ENCODE measurements at places on chromosomes 4 and X. TPM values are rescaled to one million over a fixed set of nuclear protein-coding genes. Genes with fewer than 3 reads are reported as not detected.

DNA sequence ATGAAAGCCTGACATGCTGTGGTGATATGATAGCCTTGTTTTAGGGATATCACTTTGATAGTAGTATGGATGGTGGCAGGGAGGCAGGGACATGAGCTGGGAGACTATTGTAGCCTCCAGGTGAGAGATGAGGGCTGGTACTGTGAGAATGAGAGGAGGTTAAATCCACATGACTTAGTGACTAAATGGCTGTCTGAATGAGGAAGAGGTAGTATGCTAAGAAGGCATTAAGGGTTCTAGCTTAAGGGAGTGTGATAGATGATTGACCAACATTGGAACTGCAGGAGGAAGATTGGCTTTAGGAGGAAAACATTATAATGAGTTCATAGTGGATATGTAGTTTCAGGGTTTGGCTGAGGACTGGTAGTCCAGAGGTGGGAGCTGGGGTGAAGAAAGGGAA, 195.0 kb upstream of the ANK2 start:
- H3K4me3 ChIP-seq: no peak overlapping the region
- H3K4me1 ChIP-seq: no peaks in the 10 kb centered on the region
- H3K27me3 ChIP-seq: no peaks in the 10 kb centered on the region
- no peak for DNase-seq

DNA sequence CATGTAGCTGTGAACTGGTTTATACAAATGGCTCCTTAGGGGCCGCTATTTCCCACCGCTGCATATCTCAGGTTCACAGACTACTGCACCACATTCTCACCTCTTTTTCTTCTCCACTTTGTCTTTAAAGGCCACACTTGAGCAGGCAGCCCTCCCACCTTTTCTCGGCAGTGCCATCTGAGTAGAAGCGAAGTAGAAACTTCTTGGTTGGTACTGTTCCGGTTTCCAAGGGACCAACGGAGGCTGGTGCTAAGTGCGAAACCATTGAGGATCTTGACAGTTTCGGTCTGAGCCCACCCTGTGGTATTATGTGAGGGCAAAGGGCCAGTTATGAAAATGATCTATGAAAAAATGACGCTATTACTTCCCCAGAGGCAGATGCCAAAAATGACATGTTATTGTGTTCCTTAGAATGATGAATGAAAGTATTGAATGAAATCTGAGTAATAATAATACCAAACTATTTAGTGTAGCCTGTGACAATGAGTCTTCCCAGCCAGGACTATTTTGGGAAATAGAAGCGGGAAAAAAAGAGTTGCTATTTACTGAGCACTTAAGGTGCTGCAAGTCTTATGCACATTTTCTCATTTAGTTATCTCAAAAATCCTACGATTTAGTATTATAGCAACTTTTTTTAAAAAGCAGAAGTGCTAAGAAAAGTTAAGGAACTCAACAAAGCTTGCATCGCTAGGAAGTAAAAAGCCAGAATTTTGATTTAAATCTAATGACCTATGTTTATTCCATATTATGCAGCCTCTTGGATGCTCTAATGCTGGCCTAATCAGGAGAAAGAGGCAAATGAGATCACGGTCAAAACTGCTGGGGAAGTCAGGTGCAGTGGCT, 29.6 kb upstream of the CHRNA9 start:
- DNase-seq: peak; percentile 60
- H3K36me3 ChIP-seq: no peaks in the 10 kb centered on the region
- peaks cover 95% of the 10 kb centered on the region for H3K4me1 ChIP-seq
- H3K27ac ChIP-seq: peak overlapping the region; percentile 74
- H3K4me3 ChIP-seq: peak overlapping the region; percentile 12

GRCh38 chrX:46788902-46789301, 30.0 kb upstream of the SLC9A7 start:
- peaks cover 8% of the 10 kb centered on the region for H3K4me1 ChIP-seq
- H3K36me3 ChIP-seq: no peaks in the 10 kb centered on the region
- H3K27ac ChIP-seq: no peak overlapping the region
- DNase-seq: no peak

GRCh38 chr4:138218976-138219375, 23.2 kb downstream of the SLC7A11 start:
- no peak overlapping the region for H3K4me3 ChIP-seq
- no peaks in the 10 kb centered on the region for H3K36me3 ChIP-seq
- H3K27ac ChIP-seq: no peak overlapping the region
- no peaks in the 10 kb centered on the region for H3K27me3 ChIP-seq

GRCh38 chr4:150387981-150388380, 194.0 kb upstream of the MAB21L2 start:
- H3K27ac ChIP-seq: no peak overlapping the region
- no peaks in the 10 kb centered on the region for H3K36me3 ChIP-seq
- DNase-seq: no peak
- H3K4me1 ChIP-seq: no peaks in the 10 kb centered on the region

DNA sequence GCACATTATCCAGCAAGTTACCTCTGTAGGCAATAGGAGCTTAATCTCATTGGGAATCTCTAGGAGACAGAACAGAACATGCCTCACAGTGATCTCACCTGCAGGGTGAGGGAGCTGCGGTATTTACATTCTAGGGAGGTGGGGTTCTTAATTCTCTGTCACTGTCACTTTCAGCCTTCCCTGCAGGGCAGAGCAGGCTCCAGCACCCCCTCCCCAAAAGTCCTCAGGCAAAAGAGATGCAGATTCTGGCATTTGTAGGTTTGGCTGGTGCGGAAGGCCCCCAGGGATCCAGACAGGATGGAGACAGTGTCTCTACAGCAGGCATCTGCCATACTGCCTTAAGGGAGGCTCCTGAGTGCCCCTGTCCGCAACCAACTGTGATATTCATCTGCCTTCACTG, 166.4 kb upstream of the ATP6AP2 start:
- H3K27ac ChIP-seq: no peak overlapping the region

GRCh38 chr4:77007358-77008230, 58.0 kb downstream of the SEPTIN11 start:
- H3K36me3 ChIP-seq: no peaks in the 10 kb centered on the region
- peaks cover 35% of the 10 kb centered on the region for H3K4me1 ChIP-seq
- no peaks in the 10 kb centered on the region for H3K27me3 ChIP-seq

DNA sequence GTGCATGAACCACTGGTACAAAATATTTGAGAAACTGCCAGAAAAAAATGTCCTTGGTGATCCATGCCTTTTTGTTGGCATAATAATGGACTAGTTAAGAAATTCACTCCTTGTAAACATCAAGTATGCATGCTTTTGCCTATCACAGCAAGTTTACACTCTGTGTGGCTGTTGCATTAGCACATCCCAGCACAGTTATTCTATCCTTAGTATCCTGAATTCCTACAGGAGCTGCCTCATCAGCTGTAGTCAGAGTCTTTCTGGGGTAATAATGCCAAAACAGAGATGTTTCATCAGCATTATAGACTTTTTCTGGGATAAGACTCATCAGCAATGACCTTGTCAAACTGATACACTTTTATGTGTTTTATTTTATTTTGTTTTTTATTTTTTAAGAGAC, 82.8 kb downstream of the CHIC2 start:
- H3K36me3 ChIP-seq: no peaks in the 10 kb centered on the region
- H3K4me1 ChIP-seq: no peaks in the 10 kb centered on the region
- no peak overlapping the region for H3K27ac ChIP-seq
- DNase-seq: no peak
- no peaks in the 10 kb centered on the region for H3K27me3 ChIP-seq

GRCh38 chrX:771536-771935, 140.9 kb downstream of the SHOX start:
- no peaks in the 10 kb centered on the region for H3K4me1 ChIP-seq
- H3K36me3 ChIP-seq: no peaks in the 10 kb centered on the region
- H3K27me3 ChIP-seq: no peaks in the 10 kb centered on the region

- H3K36me3 ChIP-seq: no peaks in the 10 kb centered on the region
- no peak overlapping the region for H3K4me3 ChIP-seq
- H3K4me1 ChIP-seq: peaks cover 10% of the 10 kb centered on the region
- H3K27me3 ChIP-seq: peaks cover 23% of the 10 kb centered on the region
Observed at GRCh38 chr4:169266661-169267060, 4.1 kb downstream of the SH3RF1 start.

- H3K36me3 ChIP-seq: no peaks in the 10 kb centered on the region
- no peak overlapping the region for H3K27ac ChIP-seq
- no peak for DNase-seq
- no peak overlapping the region for H3K4me3 ChIP-seq
Observed at GRCh38 chr4:42265782-42266602, 113.5 kb upstream of the BEND4 start.

DNA sequence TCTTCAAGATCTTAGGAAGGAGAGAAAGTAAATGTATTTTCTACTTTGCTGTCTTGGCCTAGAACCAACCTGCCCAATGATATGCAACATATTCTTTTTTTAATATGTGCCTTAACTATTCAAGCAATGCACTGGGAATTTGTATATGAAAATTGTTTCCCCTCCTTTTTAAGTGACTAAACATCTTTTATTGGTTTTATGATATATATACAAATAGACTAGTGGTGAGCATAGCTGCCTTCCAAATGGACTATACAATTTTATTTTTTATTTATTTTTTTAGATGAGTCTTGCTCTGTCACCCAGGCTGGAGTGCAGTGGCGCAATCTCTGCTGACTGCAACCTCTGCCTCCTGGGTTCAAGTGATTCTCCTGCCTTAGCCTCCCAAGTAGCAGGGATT, 10.3 kb downstream of the NOCT start:
- H3K36me3 ChIP-seq: peaks cover 6% of the 10 kb centered on the region
- H3K27me3 ChIP-seq: no peaks in the 10 kb centered on the region
- DNase-seq: no peak
- H3K27ac ChIP-seq: no peak overlapping the region

GRCh38 chr4:187027272-187027671, 303.6 kb upstream of the FAT1 start:
- H3K4me3 ChIP-seq: no peak overlapping the region
- H3K36me3 ChIP-seq: no peaks in the 10 kb centered on the region
- no peak overlapping the region for H3K27ac ChIP-seq

DNA sequence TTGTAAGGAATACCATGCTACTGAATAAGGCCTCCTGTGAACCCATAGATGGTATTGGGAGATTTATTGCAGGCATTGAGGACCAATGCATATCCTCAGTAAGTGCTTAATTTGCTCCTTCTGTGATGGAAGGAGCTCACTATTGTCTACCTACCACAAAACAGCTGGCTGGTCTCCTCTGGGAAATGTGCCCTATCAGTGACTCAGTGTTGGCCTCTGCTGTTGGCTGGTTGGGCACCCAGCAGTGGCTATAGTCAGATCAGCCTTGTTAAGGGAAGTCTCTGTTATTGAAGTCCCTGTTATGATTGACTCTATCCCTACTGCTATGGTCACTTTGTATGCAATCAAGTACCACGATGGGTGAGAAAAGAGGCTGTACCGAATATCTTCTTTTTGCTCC, 27.5 kb upstream of the OTUD4 start:
- no peak overlapping the region for H3K4me3 ChIP-seq
- no peak overlapping the region for H3K27ac ChIP-seq
- no peaks in the 10 kb centered on the region for H3K36me3 ChIP-seq
- DNase-seq: no peak
- H3K4me1 ChIP-seq: no peaks in the 10 kb centered on the region

GRCh38 chr4:123133397-123134050, 211.1 kb upstream of the NUDT6 start:
- DNase-seq: no peak
- no peaks in the 10 kb centered on the region for H3K4me1 ChIP-seq
- no peak overlapping the region for H3K4me3 ChIP-seq
- H3K27ac ChIP-seq: no peak overlapping the region
- no peaks in the 10 kb centered on the region for H3K36me3 ChIP-seq

DNA sequence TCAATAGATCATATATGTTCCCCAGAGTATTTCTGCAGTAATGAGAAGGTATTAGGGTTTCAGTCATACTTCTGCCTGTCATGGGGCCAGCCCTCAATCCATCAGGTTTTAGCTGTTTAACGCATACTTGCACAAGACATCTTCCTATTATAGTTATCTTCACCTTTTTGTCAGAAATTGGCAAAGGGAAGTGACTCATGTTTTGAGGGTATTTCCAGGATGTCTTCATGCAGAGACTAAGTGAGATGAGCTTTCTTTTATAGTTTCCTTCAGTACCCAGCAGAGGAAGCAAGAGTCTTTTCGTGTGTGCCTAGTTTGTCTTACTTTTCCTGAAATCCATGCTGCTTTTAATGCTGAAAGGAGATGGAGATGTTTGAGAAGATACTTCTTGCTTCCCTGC, 9.5 kb downstream of the CSTF2 start:
- peaks cover 22% of the 10 kb centered on the region for H3K4me1 ChIP-seq
- DNase-seq: peak; percentile 49
- no peak overlapping the region for H3K4me3 ChIP-seq
- H3K36me3 ChIP-seq: peaks cover 22% of the 10 kb centered on the region
- H3K27ac ChIP-seq: peak overlapping the region; percentile 64
- no peaks in the 10 kb centered on the region for H3K27me3 ChIP-seq

DNA sequence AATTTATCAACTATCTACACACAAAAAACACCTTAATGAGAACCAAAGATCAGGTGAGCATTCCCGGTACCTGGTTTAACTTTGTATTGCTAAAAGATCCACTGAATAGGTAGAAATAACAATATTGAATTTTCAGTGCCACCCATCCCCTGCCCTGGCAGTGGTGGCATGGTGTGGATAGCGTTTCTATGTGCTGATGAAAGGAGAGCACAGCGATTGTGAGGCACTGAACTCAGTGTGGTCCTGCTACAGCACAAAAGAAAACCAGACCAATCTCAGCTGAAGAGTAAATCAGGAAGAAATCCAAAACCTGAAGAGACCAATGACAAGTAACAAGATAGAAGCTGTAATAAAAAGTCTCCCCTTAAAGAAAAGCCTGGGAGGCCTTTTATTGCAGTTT, 984.6 kb upstream of the AGA start:
- no peak overlapping the region for H3K4me3 ChIP-seq
- H3K27me3 ChIP-seq: no peaks in the 10 kb centered on the region
- DNase-seq: no peak
- H3K36me3 ChIP-seq: no peaks in the 10 kb centered on the region

DNA sequence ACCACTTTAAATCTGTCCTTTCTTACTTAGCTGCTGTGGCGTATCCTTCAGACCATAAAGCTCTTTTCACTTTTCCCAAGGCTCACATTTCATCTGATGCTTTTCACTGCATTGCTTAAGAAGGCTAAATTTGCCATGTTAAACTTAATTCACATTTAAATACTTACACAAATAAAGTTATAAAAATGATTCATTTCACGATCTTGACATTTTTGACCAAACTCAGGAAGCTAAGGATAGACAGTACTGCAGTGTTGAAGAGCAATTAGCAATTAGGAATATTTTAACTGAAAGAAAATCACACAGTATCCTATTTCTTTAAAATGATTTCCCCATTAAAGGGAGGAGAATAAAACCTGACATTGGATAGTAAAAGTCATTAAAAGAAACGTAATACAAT, 1038.6 kb downstream of the STPG2 start:
- no peak overlapping the region for H3K27ac ChIP-seq
- DNase-seq: no peak
- H3K36me3 ChIP-seq: no peaks in the 10 kb centered on the region
- no peak overlapping the region for H3K4me3 ChIP-seq
- no peaks in the 10 kb centered on the region for H3K27me3 ChIP-seq
- no peaks in the 10 kb centered on the region for H3K4me1 ChIP-seq

BEX2 gene
- 48.2 TPM for total RNA-seq

TBCK gene
- 62.3 TPM for total RNA-seq

AKAP14 gene
- total RNA-seq: not detected

FRMD7 gene
- total RNA-seq: not detected

SAT1 gene
- total RNA-seq: 145 TPM

NUDT11 gene
- total RNA-seq: 0.84 TPM

NPY2R gene
- not detected for total RNA-seq

USP17L24 gene
- total RNA-seq: not detected
